ENCODE measurements at places on chromosomes 13 and 19.

DNA sequence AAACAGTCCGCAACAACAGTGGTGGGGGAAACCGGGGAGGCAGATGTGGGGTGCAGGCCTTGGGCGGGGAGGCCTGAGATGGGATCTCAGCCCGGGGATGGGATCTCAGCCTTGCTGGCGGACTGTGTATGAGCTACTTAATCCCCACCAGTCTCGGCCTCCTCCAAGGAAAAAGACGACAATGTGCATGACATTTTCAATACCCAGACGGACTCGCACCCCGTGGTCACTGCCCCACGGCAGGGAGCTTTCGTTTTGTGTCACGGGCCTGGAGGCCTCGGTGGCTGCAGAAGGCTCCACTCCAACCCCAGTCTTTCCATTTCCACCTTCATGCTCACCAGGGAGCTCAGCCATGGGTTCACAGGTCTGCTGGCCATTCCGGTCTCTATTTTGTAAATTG is 25.5 kb downstream of the GRTP1 start:
- no peak for DNase-seq

- no peak for DNase-seq
These were observed 16.2 kb downstream of the EVI5L start for GRCh38 chr19:7846155-7846646.

DNA sequence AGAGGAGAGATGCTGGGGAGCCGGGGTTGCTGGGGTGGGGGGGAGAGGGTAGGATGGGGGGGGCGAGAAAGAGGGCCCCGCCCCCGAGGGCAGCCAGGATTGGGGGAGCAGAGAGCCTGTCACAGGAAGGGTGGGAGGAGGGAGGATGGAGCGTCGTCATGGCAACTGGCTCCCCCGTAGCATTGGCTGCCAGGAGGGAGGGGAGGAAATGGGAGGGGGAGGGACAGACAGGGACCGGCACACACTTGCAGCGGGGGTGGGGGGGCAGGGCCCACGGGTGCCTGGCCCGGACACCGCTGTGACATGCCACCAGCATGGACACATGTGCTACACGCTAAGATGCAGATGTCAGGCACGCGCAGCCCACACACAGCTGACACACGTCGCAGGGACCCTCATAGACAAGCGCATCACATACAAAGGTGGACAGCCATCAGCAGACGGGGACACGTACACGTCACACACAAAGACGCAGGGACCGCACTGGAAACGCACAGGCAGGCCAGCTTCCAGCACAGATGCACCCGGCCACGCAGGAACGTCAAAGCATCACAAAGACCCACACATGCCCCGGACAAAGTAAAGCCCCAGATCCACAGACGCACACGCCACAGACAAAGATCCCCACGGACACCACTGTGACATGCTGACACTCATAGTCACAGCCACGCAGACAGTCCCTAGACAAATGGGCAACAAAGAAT is at the start of gene LMTK3:
Gene LMTK3 (minus strand): TSS at position 36 of the 704 bp plus-strand sequence. CDS start 259 bp downstream, outside the sequence.
- DNase-seq: no peak

DNA sequence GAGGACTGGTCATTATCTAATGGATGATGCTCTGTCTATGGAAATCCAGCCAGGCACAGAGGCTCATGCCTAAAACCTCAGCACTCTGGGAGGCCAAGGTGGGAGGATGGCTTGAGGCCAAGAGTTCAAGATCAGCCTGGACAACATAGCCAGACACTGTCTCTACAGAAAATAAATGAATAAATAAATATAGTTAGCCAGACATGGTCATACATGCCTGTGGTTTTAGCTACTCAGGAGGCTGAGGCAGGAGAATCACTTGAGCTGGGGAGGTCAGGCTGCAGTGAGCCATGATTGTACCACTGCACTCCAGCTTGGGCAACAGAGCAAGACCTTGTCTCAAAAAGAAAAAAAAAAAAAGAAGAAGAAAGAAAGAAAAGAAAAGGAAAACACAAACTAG is 234.7 kb downstream of the TSHZ3 start:
- no peak for DNase-seq

DNA sequence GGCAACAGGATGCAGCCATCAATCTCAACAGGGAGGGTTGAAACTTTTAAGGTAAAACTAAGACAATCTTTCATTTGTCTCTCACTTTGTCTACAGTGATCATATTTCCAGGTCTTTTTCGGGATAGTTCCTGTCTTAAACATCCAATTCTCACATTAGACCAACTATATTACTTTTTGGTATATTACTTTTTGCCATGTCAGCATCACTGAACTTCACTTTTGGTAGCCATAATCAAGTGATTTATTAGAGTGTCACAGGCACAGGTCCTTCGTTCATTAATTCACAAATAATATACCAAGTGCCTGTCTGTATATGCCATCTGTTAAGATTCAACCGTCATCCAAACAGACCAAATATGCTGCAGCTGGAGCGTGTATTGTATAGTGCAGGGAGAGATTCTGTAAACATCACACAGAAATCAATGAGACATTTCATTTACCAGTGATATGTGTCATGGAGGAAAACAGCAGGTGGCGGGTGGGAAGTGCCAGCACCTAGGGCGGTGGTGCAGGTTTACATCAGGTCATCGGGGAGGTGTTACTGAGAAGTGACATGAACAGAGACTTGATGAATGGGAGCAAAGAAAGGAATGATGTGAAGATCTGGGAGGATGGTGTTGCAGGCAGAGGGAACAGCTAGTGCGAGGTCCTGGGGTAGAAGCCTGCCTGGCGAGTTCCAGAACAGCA is 24.9 kb downstream of the ARHGEF7 start:
- no peak for DNase-seq

DNA sequence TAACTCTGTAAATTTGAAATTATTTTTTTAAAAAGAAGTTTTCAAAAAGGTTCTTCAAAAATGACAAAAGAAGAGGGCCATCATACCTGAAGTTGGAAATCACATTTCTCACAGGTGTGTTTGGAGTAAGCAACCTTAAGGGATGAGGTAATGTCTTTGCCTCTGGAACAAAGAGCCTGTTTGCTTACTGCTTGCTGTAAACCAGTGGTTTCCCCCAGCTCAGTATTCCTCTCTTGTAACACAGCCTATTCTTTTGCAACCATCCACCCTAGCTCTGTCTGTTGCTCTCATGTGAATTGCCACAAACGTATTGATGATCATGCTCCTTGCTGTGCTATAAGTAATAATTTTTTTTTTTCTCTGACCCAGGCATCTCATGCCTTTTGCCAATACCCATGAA is 38.1 kb downstream of the UCHL3 start:
- DNase-seq: no peak

- DNase-seq: peak; percentile 91
These were observed 12.6 kb upstream of the ZNF414 start for GRCh38 chr19:8526345-8527091.

All from fibroblast of villous mesenchyme (primary cell).